ENCODE measurements at places on chromosomes 4 and X.

DNA sequence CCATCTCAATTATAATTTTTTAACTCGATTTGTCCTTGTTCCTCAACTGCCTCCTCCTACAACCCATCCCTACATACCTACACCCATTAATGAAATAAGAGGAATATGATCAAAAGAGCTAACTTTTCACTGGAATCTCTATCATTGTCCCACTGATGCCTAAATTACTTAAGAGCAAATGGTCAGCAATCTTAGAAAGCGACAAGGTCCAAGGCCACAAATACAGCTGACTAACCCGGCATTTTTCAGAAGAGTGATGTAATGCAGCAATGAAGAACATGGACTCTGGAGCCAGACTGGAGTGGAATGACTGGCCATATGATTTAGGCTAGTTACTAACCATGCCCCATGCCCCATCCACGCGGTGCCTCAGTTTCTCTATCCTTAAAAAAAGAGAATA is 56.2 kb downstream of the PPA2 start:
- DNase-seq, result no peak

- no peak for DNase-seq
Measured at GRCh38 chrX:8688776-8689175, 43.2 kb downstream of the ANOS1 start.

DNA sequence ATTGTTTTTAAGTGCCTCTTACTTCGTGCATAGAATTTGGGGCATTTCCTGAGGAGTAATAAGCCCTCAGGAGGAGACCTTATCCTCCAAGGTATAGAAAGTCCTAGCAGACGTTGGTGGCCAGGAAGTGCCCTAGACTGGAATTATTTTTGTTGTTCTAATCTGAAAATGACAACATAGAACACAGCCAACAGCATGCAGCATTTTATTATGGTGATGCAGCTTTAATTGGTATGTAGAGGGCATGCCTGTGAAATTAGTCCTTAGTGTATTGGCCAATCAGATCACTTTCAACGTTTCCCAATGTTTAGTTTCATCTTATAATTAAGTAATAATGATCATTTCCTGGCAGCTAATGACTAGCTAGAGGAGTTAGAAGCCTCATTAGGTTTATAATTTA is 199.2 kb downstream of the SHROOM3 start:
- DNase-seq, result no peak

DNA sequence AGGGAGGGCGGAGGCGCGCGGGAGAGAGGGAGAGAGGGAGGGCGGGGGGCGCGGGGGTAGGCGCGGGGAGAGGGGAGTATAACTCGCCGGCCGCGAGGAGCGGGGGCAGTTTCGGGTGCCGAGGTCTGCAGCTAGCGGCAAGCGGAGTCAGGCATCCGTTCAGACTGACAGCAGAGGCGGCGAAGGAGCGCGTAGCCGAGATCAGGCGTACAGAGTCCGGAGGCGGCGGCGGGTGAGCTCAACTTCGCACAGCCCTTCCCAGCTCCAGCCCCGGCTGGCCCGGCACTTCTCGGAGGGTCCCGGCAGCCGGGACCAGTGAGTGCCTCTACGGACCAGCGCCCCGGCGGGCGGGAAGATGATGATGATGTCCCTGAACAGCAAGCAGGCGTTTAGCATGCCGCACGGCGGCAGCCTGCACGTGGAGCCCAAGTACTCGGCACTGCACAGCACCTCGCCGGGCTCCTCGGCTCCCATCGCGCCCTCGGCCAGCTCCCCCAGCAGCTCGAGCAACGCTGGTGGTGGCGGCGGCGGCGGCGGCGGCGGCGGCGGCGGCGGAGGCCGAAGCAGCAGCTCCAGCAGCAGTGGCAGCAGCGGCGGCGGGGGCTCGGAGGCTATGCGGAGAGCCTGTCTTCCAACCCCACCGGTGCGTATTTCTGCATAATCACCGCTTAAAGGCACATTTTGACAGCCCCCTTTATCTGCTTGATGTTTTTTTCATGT is at the start of gene POU4F2:
TSS of gene POU4F2 (plus strand) at position 108 of the 720 bp plus-strand sequence. CDS start at position 356, 248 bp downstream.
- no peak for DNase-seq

DNA sequence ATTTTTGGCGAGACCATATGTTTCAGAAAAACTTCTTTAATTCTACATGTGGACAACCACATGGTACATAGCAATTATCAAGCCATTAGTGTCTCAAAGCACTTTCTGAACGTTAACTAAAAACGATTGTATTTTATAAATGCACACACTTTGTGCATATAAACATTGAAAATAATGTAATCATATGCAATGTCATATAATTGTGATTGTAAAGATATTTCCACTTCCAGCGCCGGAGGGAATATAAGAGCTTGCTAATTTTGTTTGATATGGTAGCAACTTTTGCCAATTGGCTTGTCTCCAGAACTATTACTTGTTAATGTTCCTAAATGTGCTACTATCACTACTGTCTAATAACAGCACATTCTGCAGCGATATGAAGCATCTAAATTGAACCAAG is 162.3 kb upstream of the SMIM31 start:
- DNase-seq, result no peak

- no peak for DNase-seq
Measured at GRCh38 chr4:113263274-113263673, 213.8 kb downstream of the ANK2 start.

GRCh38 chr4:110963662-110964280 is 340.9 kb upstream of the PITX2 start:
- no peak for DNase-seq

DNA sequence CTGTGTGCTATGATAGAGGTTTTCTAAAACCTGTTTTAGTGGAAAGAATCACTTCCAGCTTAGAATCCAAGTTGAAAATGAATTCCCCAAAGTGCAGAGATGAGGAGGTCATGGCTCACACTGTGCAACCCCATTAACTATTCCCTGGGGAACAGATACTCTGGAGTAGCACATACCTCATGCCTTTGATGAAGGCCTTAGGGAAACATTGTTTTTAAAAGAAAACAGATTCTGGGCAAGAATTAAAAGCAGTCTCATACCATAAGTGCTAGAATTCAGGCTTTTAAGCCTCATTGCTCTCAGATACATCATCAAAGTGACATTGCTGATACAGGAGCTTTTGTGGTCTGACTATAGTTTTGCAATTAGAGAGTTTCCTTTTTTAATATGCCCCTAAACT is 115.1 kb downstream of the NDST4 start:
- no peak for DNase-seq

DNA sequence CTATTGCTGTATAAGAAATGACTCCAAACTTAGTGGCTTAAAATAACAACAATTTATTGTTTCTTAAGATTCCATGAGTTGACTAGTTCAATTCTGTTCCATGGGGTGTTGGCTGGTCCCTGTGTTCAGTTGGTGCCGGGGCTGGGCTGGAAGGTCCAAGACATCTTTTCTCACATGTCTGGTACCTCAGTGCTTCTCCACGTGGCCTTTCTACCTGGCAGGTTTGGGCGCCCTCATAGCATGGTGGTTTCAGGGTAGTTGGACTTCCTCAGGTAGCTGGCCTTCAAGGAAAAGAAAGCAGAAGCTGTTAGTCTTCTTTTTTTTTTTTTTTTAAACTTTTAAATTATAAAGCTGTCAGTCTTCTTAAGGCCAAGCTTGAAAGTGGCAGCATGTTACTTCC is 104.6 kb upstream of the LIMCH1 start:
- no peak for DNase-seq

DNA sequence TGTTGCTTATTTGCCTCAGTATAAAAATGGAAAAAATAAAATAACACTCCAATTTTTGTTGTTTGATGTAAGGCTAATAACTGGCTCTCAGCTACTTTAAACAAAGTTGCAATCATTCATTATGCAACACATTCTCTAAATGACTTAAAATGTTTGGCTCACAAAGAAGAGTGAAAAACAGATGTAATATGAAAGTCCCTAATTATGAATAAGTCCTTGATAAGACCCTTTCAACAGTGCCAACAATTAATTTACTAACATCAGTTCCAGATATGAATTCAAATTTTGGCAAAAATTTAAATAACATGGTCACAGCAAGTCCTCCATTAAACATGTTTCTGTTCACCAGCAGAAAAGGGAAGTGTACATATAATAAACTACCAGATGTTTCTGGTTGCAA is 69.8 kb downstream of the PAPSS1 start:
- DNase-seq, result no peak

GRCh38 chrX:124256629-124257380 is 75.7 kb upstream of the TEX13D start:
- DNase-seq, result no peak

GRCh38 chr4:88809576-88810219 is 112.1 kb upstream of the NAP1L5 start:
- DNase-seq, result no peak

DNA sequence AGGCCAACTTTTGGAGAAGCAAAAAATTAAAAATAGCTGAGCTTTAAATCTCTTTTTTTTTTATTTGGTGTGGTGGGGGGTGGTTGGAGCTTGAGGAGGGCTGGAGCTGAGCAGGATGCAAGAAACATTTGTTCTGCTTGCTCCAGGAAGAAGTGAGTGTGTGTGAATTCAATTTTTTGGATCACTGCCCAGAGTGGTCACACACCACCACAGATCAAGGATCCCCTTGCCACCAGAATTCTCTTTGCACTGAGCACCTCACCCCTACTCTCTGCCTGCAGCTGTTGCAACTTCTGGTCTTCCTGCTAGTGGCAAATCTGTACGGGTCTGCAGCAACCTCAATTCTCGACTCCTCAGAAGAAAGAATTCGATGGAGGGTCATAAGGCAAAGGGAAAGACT is 19.9 kb upstream of the PLP1 start:
- DNase-seq, result no peak

- DNase-seq, result no peak
Measured at GRCh38 chr4:26131711-26132110, 189.1 kb upstream of the RBPJ start.

- DNase-seq, result peak; percentile 13
Measured at GRCh38 chr4:142404191-142404611, 441.9 kb downstream of the INPP4B start.

Measured in heart right ventricle (tissue), 16 donors.